Activated CD4-positive, alpha-beta T cell treated with anti-CD3 and anti-CD28 coated beads, Interleukin-2, Interleukin-4, amounts not matched to agents 100 ng/mL and 50 ng/mL, durations not matched to agents 16 hours and 8 hours (primary cell): ENCODE measurements at places on chromosomes 12 and 14.
A peak's percentile ranks its signal among the peaks of the same experiment; 100 is the strongest.

DNA sequence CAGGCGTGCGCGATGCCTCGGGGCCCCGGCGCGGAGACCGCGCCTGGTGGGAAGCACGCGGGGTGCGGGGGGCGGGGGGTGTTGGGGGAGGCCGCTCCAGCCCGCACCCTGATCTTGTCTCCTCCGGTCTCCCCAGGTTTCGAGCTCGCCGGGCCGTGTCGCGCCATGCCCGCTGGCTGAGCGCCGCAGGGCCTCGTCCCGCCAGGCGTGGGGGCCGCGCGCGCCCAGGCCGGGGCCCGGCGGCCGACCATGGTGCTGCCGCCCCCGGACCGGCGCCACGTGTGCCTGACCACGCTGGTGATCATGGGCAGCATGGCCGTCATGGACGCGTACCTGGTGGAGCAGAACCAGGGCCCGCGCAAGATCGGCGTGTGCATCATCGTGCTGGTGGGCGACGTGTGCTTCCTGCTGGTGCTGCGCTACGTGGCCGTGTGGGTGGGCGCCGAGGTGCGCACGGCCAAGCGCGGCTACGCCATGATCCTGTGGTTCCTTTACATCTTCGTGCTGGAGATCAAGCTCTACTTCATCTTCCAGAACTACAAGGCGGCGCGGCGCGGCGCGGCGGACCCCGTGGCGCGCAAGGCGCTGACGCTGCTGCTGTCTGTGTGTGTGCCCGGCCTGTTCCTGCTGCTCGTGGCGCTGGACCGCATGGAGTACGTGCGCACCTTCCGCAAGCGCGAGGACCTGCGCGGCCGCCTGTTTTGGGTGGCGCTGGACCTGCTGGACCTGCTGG, 2.4 kb downstream of the TMEM121 start:
- no peak for DNase-seq

- no peak for DNase-seq
These were observed 3.4 kb upstream of the MYRFL start for GRCh38 chr12:69821456-69822159.

DNA sequence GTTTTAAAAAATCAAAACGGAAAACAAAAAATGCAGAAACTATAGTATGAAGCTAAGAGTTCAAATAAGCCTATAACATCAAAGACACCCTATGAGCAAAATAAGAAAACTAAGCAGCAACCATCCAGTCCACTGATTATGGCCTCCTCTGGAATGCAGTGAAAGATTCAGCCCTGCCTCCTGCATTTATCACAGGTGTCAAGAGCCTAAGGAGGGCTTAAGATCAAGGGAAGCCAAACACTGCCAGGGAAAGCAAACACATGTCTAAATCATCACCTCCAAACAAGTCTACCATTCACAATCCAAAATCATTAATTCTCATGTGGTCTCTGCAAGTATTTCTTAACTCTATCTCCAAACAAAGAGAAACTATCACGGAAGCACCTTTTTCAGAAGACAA, 28.4 kb downstream of the SARNP start:
- DNase-seq = no peak

GRCh38 chr12:82008251-82008650, 249.1 kb upstream of the PPFIA2 start:
- DNase-seq = no peak

- no peak for DNase-seq
These were observed 51.0 kb downstream of the TMX1 start for GRCh38 chr14:51291016-51291415.

DNA sequence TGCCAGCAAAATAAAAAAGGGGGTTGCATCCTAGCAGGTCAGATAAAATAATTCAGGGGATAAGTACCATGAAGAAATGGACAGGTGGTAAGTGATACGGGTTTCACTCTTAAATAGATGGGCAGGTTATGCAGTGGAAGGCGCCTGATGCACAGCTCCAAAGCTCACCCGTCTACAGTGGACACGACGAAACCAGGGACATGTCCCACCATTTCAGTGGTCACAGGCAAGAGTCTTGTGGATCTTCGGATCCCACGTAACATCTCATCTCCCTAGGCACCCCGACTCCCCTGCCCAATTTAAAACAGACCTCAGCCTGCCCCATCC, 60.5 kb downstream of the DDX51 start:
- DNase-seq = no peak

GRCh38 chr14:89036371-89036770, 211.9 kb downstream of the TTC8 start:
- no peak for DNase-seq

GRCh38 chr12:53719649-53720048, 7.6 kb downstream of the CALCOCO1 start:
- no peak for DNase-seq

- DNase-seq = no peak
These were observed 111.9 kb downstream of the LGR5 start for GRCh38 chr12:71551529-71551928.

GRCh38 chr12:76698316-76698715, 65.6 kb upstream of the ZDHHC17 start:
- no peak for DNase-seq

DNA sequence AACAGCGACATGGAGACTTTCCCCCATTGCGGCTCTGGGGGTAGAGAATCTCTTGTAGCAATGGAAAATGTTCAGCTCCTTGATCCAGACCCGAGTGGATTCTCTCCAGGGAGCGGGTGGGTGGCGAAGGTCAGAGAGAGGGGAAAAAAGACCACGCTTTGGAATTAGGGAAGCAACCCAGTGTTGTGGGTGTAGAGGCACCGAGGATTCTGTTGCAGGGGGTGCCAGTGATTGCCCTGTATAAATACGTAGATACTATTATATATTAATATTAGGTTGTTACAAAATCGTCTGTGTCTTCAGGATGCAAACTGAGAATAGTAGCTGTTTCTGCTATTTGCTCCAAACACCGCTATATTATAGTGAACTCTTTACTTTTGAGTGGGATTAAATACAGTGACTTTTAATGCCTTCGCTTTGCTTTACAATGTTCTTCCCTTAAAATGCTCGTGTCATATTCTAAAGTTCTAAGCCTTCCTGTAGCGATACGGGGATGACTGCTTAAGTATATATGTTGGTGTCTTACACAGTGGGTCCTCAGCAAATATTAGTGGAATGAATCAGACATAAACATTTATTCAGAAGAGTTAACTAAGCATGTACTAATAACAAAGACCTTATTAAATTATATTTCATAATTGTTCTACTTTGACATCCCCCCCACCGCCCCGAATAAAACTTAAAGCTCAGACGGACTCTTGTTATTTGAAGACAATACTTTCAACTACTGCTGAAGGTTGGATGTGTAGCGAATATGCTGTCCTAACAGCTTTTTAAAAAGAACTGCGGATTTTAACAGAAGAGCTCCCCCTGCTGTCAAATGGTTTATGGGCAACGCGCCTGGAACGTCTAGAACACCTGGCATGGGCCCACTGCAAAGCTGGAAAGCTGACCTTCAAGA, 136.4 kb upstream of the KRAS start:
- DNase-seq = peak; percentile 91

- DNase-seq = no peak
These were observed 211.9 kb upstream of the LHX5 start for GRCh38 chr12:113683574-113683973.

GRCh38 chr12:110314308-110314707, 33.3 kb downstream of the ATP2A2 start:
- DNase-seq = peak; percentile 68
